GM13976 (cell line): ENCODE measurements at places on chromosomes 16 and 17.

GRCh38 chr16:13915033-13915635 is 4.8 kb upstream of the ERCC4 start:
- no peak for DNase-seq

GRCh38 chr17:12618557-12618956 is 47.1 kb upstream of the MYOCD start:
- no peak for DNase-seq

GRCh38 chr16:29881050-29881449 is 18.0 kb upstream of the CDIPT start:
- DNase-seq: no peak

DNA sequence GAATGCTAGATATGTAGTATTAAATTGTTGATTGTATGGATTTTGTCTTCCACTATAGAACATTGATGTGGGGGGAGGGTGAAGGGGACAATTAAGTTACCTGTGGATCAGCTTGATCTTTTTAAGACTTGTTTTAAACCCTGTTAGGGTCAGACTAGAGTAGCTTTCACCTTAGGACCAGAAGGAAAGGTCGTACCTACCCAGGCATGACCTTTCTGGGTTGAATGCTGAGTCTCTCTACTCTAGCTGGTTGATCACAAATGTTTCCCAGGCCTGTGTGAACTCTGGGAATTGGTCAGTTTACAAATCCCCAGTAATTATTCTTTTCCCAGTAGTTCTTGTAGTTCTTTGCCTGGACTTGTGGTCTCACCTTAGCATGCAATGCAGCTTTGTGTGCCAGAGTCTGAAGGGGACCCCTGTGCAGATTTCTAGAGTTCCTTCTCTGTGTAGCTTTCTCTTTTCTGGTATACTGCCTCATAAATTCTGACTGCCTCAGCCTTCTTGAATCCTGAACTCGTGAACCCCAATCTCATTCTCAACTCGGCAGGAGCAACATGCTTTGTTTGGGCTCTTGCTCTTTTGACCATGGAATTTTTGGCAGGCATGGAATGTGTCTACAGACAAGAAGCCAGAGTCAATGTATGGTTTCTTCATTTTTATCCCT is 54.1 kb downstream of the VMP1 start:
- no peak for DNase-seq

DNA sequence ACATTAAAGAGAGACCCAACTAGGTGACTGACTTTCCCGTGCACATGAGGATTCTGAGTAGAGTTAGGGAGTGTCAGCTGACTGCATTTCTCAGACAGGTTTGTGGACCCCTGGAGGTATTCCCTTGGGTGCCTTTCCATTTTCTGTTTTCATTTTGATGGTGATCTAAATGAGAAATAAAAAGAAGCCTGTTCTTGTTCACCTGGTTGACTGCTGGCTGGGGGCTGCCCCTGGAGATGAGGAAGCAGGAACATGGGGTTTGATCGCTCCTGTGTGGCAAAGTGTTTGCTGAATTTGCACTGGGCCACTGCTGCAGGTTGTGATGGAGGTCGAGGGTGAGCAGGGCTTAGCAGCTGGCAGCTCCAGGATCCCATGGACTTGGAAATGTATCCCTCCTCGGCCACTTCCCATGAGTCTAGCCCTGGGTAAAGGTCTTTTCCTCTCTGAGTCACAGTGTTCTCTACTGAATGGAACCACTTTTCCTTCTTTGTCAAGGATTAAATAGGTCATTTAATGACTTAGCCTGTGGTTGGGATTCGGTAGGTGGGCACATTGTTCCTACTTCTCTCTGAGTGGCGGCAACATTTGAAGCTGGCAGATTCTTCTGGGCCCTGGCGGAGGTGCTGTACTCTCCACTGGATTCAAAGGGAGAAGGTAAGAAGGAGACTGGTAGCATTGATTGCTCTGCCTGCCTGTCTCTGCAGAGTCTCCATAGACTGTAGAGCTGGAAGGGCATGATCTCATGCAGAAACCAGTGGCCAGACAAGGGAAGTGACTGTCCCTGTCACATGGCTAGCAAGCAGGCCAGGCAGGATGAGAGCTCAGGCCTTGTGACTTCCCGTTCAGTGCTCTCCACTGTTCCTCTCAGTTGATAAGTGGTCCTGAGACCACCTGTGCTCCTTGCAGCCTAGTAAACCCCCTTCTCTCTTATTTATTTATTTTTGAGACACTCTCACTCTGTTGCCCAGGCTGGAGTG is 17.9 kb downstream of the SNX29 start:
- peak; percentile 46 for DNase-seq

DNA sequence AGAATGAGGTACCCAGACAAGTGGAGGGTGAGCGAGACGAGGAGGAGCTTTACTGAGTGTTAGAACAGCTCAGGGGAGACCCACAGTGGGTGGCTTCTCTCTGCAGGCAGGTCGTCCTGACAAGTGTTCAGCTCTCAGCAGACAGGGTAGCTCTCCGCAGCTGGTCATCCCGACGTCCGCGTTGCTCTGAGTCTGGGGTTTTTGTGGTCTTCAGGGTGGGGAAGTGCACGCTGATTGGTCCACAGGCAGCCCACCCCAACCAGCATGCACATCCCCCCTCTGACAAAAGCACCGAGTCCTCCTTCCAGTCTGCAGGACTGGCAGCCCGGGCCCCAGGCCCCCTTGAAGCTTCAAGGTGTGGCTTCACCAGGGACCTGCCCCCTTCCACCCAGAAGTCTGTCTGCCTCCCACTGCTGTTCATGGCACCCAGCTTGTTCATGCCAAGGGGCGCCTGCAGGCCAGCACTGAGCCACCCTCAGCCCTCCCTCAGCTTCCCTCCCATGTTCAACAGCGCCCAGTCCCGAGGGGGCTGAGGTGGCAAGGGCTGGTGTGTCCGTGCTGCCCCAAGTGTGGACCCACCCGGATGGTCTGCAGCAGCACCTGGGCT is 19.9 kb upstream of the WDR45B start:
- DNase-seq: no peak

DNA sequence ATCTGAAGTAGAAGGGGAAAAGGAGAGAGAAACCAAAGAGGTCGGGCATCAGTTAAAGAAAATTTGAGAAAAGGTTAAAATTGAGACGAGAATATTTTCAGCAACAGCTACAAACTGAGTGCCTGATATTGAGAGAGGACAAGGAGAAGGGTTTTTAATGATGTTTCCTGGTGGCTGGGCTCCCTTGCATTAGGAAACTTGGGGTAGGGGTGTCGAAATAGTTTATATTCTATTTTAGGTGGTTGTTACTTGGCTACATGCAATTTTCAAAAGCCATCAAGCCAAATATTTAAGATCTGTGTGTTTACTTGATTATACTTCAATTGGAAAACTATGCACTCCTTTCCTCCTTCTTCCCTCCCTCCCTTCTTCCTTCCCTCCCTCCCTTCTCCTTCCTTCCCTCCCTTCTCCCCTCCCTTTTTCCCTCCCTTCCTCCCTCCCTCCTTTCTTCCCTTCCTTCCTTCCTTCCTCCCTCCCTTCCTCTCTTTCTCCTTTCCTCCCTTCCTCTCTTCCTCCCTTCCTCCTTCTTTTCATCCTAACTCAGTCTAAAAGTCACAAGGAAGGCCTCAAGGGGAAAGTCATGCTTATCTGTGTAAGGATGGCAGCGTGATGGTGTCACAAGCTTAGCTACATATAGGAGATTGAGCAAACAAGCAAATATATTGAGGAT is 1.8 kb upstream of the APOH start:
- DNase-seq: no peak

DNA sequence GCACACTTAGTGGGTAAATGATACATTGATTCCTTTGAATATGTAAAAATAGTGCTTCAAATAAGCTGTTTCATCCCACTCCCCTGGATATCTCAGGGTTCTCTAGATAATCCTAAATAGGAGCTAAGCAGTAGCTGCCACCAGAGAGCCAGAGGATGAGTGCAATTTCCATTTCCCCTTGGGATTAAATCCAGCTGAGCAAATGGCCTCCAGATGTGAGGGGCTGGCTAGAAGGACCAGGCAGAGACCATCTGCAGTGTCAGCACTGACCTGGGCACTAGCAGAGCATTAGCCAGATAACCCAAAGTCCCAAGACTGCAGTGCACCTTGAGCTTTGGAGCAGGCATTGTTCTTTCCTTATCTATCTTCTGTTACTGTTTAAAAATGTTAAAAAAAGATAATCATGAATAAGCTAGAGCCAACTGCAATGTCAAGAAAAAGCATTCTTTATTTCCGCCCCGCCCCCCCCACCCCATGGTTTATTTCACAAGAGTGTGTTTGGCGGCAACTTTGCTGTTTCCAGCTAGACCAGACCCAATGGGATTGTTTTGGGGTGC is 19.5 kb downstream of the GPR179 start:
- no peak for DNase-seq

GRCh38 chr16:1979271-1980029 is 1.8 kb downstream of the NOXO1 start:
- DNase-seq: no peak

DNA sequence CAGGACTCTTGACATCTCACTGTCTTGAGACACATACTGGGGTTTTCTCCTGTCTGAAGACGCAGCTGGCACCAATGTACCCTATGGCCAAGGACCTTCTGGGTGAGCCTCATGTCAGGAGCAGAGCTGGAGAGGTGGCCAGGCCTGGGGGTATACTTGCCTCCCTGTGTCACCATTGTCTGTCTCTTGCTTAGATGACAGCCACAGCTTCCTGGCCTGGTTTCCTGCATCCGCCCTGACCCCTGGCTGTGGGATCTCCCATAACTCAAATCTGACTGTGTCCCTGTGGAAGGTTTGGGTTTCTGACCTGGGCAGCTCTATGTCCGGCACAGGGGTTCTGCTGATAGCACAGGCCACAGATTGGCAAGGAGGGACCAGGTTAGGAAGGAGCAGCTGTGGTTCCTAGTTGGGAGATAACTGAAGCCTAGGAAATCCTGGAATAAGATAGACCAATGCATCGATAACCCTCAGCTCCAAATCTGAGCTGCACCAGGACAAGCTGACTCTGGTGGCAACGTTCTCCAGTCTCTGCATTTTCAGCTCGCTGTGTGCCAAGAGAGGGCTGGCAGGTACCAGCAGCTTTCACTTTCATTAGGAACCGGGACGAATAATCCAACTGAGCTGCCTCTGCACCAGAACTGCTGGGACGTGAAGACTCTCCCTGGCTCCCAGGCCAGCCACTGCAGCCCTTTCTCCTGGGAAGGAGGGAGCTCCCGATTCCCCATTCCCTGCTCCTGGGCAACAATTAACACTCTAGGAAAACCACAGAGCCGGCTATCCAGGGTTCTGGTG is 5.0 kb downstream of the DEXI start:
- no peak for DNase-seq

DNA sequence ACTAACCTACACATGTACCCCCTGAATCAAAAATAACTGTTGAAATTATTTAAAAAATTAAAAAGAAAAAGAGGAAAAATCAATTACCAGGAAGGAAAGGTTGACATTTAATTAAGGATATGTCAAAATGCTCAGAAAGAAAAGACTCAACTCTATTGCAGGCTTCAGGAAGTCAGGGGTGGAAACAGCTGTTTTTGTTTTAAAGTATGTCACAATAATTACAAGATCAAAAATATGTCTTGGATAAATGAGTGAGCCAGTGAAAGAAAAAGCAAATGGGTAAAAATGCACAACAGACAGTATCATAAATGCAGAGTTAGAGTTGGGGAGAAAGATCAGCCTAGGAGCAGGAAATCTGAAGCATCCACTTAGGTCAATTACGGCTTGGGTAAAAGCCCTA is 146.0 kb downstream of the CDH11 start:
- DNase-seq: no peak

DNA sequence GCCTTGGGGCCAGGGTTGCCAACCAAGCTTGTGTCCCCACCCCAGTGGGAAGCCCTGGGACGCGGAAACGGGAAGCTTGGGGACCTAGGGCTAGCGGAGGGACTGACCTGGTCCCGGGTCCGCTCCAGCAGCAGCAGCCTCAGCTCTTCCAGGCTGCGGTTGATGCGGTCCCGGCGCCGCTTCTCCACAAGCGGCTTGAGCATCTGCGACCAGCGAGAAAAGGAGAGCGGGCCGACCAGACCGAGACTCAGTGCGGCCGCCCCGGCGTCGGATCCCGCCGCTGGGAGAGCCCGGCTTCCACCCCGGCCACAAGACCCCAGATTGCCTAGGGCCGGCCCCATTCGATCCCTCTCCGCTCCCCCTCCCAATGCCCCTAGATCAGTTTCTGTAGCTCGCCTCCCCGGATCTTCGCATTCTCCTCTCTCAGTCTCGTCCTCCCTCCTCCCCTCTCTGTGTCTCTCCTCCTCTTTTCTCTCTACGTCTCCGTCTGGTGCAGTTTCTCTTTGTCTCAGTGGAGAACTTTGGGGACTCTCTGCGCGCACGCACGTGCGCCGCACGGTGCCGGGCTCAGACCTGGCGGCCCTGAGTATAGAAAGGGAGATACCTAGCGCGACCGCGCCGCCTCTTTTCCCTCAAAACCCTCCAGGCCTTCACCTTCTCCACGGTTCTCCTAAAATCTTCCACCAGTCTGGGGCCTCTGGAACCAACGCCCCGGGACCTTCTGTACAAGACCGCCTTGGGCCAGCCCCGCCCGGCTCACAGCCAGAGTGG is 797 bp downstream of the HES7 start:
- DNase-seq: peak; percentile 60

- no peak for DNase-seq
These were observed 25.0 kb upstream of the TAC4 start for GRCh38 chr17:49872754-49873377.

DNA sequence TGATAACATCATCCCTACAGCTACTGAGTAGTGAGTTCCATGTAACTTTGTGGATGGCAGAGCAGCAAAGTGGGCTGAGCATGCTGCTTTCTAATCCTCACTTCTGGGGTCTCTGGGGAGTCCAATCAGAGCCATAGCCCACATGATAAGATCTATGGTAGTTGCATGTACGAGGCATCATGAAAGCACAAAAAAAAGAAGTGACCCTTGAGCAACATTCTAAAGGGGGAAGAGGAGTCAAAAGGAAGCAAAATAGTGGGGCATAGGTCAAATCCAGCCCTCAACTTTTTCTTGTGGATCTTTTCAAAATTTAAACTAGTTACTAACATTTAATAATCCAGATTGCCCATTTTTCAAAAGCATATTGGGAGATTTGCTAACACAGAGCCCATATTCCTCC is 208.5 kb upstream of the TOX3 start:
- no peak for DNase-seq

GRCh38 chr17:2414446-2415064 is 13.7 kb upstream of the MNT start:
- DNase-seq: no peak

DNA sequence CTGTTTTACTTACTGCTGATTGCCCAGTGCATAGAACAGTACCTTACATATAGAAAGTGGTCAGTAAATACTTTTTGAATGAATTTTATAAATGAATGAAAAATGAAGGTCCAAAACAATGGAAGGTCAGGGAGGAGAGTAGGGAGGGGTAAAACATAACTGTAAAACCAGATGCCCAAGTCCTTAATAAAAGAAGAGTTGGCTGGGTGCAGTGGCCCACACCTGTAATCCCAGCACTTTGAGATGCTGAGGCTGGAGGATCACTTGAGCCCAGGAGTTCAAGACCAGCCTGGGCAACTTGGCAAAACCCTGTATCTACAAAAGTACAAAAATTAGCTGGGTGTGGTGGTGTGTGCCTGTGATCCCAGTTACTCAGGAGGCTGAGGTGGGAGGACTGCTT is 108.2 kb downstream of the BRIP1 start:
- no peak for DNase-seq

DNA sequence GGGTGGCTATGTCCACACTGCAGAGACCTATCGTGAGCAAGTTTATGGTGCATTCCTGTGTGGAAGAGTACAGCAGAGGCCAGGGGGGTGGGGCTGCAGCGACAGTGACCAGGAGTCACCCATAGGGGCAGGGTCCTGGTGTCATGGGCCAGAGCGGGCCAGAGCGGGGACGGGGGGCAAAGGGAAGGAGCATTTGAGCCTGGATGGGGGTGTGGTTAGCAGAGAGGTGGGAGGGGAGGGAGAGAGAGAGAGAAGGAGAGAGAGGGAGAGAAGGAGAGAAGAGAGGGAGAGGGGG is 17.8 kb downstream of the JPH3 start:
- no peak for DNase-seq
